ENCODE measurements at places on chromosomes 6 and 20. TPM values are rescaled to one million over a fixed set of nuclear protein-coding genes. Genes with fewer than 3 reads are reported as not detected.

The PAK5 gene
- not detected for total RNA-seq

The KIF25 gene
- not detected for total RNA-seq

The ABHD16B gene
- total RNA-seq = not detected

The TCF19 gene
- total RNA-seq = 5.9 TPM

The NOX3 gene
- not detected for total RNA-seq

GRCh38 chr20:49284818-49285217 is 7.0 kb upstream of the ZNFX1 start:
- H3K27me3 ChIP-seq = no peaks in the 10 kb centered on the region
- no peak overlapping the region for H3K27ac ChIP-seq
- peaks cover 35% of the 10 kb centered on the region for H3K4me1 ChIP-seq
- peaks cover 51% of the 10 kb centered on the region for H3K36me3 ChIP-seq
- no peak overlapping the region for H3K4me3 ChIP-seq

DNA sequence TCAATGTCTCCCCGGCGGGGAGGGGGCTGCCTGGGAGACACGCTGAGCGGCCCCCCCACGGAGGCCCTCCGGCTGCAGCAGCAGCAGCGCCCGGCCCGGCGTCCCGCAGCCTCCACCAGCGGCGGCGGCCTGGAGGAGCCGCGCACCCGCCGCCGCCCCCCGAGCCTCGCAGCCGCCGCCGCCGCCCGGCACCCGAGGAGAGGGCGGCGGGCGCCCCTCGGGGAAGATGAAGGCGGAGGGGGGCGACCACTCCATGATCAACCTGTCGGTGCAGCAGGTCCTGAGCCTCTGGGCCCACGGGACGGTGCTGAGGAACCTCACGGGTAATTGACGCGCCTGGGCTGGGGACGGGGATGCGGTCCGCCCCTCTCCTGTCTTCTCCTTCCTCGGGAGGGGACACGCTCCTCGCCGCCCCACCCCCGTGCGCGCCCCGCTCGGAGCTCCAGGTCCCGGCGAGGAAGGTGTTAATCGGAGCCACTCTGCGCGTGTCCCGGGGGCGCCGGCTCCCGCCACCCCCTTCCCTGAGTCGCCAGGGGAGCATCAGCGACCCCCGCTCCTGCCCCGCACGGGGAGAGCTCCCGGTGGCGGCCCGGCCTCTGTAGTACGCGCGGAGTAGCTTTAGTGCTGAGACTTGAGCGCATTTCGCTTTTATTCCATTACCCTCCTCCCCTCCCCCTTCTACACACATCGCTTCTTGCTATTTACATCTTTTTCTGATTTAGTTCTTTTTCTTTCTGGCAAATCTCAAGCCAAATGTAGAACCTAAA is 686 bp downstream of the TMEM170B start:
- peak overlapping the region; percentile 74 for H3K4me3 ChIP-seq
- peaks cover 6% of the 10 kb centered on the region for H3K4me1 ChIP-seq
- H3K36me3 ChIP-seq = no peaks in the 10 kb centered on the region
- DNase-seq = peak; percentile 18

- H3K4me3 ChIP-seq = no peak overlapping the region
- no peaks in the 10 kb centered on the region for H3K4me1 ChIP-seq
- H3K36me3 ChIP-seq = no peaks in the 10 kb centered on the region
- DNase-seq = no peak
Observed at GRCh38 chr6:158262755-158263154, 49.5 kb upstream of the TULP4 start.

GRCh38 chr6:133802861-133803260 is 86.1 kb upstream of the TCF21 start:
- no peak for DNase-seq
- no peak overlapping the region for H3K4me3 ChIP-seq
- H3K36me3 ChIP-seq = no peaks in the 10 kb centered on the region

GRCh38 chr6:162125659-162126058 is 601.9 kb downstream of the PRKN start:
- H3K27ac ChIP-seq = no peak overlapping the region
- no peak for DNase-seq
- no peaks in the 10 kb centered on the region for H3K4me1 ChIP-seq
- H3K4me3 ChIP-seq = no peak overlapping the region
- no peaks in the 10 kb centered on the region for H3K27me3 ChIP-seq

DNA sequence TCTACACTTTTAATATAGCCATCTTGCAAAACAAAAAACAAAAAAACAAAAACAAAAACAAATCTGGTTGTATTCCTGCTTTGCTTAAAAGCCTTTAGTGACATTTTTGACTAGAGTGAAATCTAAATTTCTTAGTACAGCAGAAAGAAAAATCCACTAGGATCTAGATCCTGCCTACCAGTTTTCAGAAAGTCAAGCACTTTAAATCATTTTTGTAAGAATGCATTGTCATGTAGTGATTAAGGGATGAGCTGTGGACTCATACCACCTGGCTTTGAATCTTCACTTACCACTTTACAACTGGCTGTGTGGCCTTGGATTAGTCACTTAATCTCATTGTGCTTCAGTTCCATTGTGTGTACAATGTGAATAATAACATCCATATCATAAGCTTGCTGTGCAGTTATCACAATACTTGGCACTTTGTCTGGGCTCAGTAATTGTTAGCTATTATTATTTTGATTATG is 4.0 kb downstream of the MKKS start:
- peaks cover 2% of the 10 kb centered on the region for H3K36me3 ChIP-seq
- H3K27ac ChIP-seq = no peak overlapping the region
- no peaks in the 10 kb centered on the region for H3K4me1 ChIP-seq
- no peak overlapping the region for H3K4me3 ChIP-seq
- no peak for DNase-seq

DNA sequence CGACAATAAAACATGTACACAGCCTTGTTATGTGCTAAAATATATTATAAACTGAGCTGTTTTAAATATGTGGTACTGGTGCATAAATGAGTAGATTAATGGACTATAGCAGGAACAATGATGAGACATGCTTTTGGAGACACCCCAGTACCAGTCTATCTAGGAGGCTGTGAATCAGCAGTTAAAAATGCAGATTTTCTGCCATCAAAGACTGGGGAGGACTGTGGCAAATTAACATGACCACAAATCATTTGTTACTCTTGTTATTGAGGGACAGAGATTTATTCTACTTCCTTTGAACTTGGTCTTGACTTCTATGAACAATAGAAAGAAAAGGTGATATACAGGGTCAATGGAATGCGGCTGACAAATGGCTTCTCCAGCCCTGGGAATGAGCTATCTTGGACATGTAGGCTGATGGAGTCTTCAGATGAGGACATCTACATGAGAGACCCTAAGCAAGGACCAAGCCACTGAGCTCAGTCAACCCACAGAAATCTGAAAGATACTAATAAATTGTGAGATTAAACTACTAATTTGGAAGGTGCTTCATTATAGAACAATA is 551.7 kb upstream of the GJE1 start:
- no peaks in the 10 kb centered on the region for H3K36me3 ChIP-seq
- H3K4me3 ChIP-seq = no peak overlapping the region
- H3K4me1 ChIP-seq = no peaks in the 10 kb centered on the region
- no peak overlapping the region for H3K27ac ChIP-seq
- no peaks in the 10 kb centered on the region for H3K27me3 ChIP-seq

DNA sequence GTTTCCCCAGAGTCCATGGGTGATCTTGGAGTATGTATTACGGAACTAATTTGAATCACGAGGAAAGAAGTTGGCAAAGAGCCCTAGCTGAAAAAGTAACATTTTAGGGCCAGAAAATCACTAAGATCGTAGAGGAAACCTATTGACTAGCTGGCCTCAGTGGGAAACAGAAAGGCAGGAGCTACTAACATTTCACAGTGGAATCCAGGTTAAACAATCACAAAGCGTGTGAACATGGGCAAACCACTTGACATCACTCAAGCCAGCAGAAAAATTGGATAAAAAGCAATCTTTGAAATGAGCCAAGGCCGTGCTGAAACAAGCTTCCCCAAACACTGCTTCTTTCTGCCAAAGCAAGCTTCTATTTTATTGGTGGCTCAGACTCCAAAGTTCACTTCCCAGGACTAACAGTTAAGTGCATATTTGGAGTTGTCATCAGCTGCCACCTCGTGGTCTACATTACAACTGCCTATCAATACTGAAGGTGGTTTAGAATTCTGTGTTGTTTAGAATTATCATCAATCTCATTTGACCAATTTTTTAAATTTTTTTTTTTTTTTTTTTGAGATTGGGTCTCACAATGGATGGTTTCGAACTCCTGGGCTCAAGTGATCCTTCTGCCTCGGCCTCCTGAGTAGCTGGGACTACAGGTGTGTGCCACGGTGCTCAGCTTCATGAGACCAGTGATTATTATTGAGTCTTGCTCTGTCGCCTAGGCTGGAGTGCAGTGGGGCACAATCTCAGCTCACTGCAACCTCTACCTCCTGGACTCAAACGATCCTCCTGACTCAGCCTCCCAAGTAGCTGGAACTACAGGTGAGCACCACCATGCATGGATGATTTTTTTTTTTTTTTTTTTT is 10.6 kb downstream of the RPS10 start:
- no peak overlapping the region for H3K27ac ChIP-seq
- H3K4me3 ChIP-seq = no peak overlapping the region
- H3K36me3 ChIP-seq = peaks cover 50% of the 10 kb centered on the region

GRCh38 chr20:63027922-63028389 is 21.2 kb upstream of the BHLHE23 start:
- peaks cover 4% of the 10 kb centered on the region for H3K4me1 ChIP-seq
- no peak overlapping the region for H3K4me3 ChIP-seq
- H3K27ac ChIP-seq = no peak overlapping the region
- H3K27me3 ChIP-seq = no peaks in the 10 kb centered on the region

- H3K27me3 ChIP-seq = no peaks in the 10 kb centered on the region
- H3K4me1 ChIP-seq = no peaks in the 10 kb centered on the region
- H3K27ac ChIP-seq = no peak overlapping the region
- DNase-seq = no peak
- no peaks in the 10 kb centered on the region for H3K36me3 ChIP-seq
Observed at GRCh38 chr20:31811796-31812728, 7.1 kb upstream of the MYLK2 start.

- no peak overlapping the region for H3K4me3 ChIP-seq
- H3K4me1 ChIP-seq = no peaks in the 10 kb centered on the region
- no peaks in the 10 kb centered on the region for H3K27me3 ChIP-seq
- no peak overlapping the region for H3K27ac ChIP-seq
- H3K36me3 ChIP-seq = no peaks in the 10 kb centered on the region
- no peak for DNase-seq
Observed at GRCh38 chr20:39421571-39422105, 459.5 kb downstream of the DHX35 start.

GRCh38 chr6:401239-401993 is 9.9 kb downstream of the IRF4 start:
- peaks cover 42% of the 10 kb centered on the region for H3K4me1 ChIP-seq
- no peak overlapping the region for H3K4me3 ChIP-seq
- H3K27ac ChIP-seq = no peak overlapping the region
- no peak for DNase-seq
- H3K27me3 ChIP-seq = no peaks in the 10 kb centered on the region

DNA sequence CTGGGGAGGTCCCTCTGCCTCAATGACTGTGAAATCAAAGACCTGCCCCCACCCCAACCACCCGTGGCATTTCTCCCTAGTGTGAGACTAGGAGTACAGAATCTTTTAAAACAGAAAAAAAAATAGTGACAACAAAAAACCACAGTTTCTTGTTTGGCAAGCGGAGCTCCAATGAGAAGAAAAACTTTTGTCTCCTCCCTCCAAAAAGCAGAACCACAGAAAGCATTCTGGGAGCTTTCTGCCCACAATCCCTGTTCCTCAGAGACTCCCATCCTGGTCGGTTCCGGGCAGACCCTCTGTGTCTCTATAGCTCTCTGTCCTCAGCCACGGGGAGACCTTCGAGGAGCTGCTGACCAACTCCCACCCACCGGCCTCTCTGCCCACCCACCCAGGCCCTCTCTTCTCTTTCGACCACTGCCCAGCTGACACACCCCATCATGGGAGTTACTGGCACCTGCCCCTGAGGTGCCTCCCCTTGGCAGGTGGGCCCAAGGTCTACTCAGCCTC is 4.9 kb downstream of the PREX1 start:
- peak overlapping the region; percentile 90 for H3K4me3 ChIP-seq
- H3K27ac ChIP-seq = peak overlapping the region; percentile 82
- H3K36me3 ChIP-seq = no peaks in the 10 kb centered on the region
- H3K27me3 ChIP-seq = no peaks in the 10 kb centered on the region

GRCh38 chr6:8240301-8240700 is 138.0 kb upstream of the EEF1E1 start:
- H3K27me3 ChIP-seq = peaks cover 6% of the 10 kb centered on the region
- no peak overlapping the region for H3K4me3 ChIP-seq
- no peaks in the 10 kb centered on the region for H3K4me1 ChIP-seq

GRCh38 chr6:132742495-132742894 is 15.2 kb downstream of the VNN2 start:
- no peak overlapping the region for H3K27ac ChIP-seq
- no peak for DNase-seq
- H3K27me3 ChIP-seq = no peaks in the 10 kb centered on the region
- no peak overlapping the region for H3K4me3 ChIP-seq
- no peaks in the 10 kb centered on the region for H3K4me1 ChIP-seq

DNA sequence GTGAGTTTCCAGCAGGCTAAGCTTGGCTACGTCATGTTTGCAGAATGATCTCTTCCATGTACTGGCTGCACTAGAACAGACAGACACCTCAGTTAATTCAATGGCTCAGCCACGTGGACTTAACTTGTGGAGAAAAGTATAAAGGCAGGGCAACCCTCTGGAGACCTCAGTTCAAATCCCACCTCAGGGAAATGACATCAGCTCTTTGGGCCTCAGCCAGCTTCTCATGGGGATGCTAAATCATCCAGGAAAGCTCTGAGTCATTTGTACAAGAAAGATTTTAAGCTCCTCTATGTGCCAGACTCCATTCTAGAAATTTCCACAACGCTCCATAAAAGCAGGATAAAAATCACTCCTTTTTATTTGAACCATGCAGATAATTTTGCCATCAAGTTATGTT is 128.5 kb upstream of the SALL4 start:
- no peak for DNase-seq
- peaks cover 3% of the 10 kb centered on the region for H3K27me3 ChIP-seq
- H3K4me3 ChIP-seq = no peak overlapping the region
- no peak overlapping the region for H3K27ac ChIP-seq
- no peaks in the 10 kb centered on the region for H3K4me1 ChIP-seq
- H3K36me3 ChIP-seq = no peaks in the 10 kb centered on the region
